ENCODE measurements at places on chromosomes 6 and 20. TPM values are rescaled to one million over a fixed set of nuclear protein-coding genes. Genes with fewer than 3 reads are reported as not detected.

RIMS4 gene
- total RNA-seq = 0.80 TPM

SAMD3 gene
- 1.9 TPM for total RNA-seq

C2 gene
- total RNA-seq = 12.3 TPM

SLC22A23 gene
- total RNA-seq = 4.3 TPM

SLC22A3 gene
- total RNA-seq = 5.2 TPM

SNAI1 gene
- 8.5 TPM for total RNA-seq

BPIFB2 gene
- not detected for total RNA-seq

CNKSR3 gene
- 18.8 TPM for total RNA-seq

KHDC1L gene
- not detected for total RNA-seq

CCN2 gene
- total RNA-seq = 230 TPM

DOP1A gene
- total RNA-seq = 11.8 TPM

RAD21L1 gene
- not detected for total RNA-seq

TRIM38 gene
- 5.3 TPM for total RNA-seq

PLCG1 gene
- 40.0 TPM for total RNA-seq

RANBP9 gene
- 33.1 TPM for total RNA-seq

NFYA gene
- total RNA-seq = 11.5 TPM

GJA10 gene
- total RNA-seq = not detected

PSORS1C1 gene
- total RNA-seq = 1.1 TPM

DPPA5 gene
- total RNA-seq = not detected

SLC44A4 gene
- not detected for total RNA-seq

MCHR2 gene
- not detected for total RNA-seq

OPN5 gene
- not detected for total RNA-seq

MYB gene
- total RNA-seq = not detected

CASS4 gene
- total RNA-seq = 0.80 TPM

MAP3K5 gene
- 9.7 TPM for total RNA-seq

KIAA0408 gene
- total RNA-seq = 1.5 TPM

SLC4A11 gene
- 0.52 TPM for total RNA-seq

BLTP3A gene
- total RNA-seq = 12.4 TPM

SYCP2 gene
- 2.2 TPM for total RNA-seq

MUC21 gene
- not detected for total RNA-seq

All from left cardiac atrium (tissue), 4 donors.